ENCODE measurements at places on chromosomes 1 and 21.

DNA sequence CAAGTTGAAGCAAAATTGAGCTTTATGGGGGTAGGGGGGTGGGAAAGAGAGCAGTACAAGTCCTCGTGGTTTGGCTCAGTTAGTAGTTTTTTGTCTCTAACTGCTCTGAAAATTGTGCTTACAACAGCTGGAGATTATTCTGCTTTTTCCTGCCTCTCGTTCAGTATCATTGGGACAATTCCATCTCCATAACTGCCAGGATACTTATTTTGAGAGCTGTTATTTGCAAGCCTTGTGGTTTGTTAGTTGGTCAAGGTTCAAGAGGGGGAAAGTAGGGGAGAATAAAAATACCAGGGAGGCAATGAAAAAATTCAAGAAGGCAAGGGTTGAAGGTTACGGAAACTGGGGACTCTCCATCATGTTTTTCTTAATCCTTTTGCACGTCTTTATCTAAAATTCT is 811.8 kb upstream of the ADGRL2 start:
- DNase-seq: no peak

DNA sequence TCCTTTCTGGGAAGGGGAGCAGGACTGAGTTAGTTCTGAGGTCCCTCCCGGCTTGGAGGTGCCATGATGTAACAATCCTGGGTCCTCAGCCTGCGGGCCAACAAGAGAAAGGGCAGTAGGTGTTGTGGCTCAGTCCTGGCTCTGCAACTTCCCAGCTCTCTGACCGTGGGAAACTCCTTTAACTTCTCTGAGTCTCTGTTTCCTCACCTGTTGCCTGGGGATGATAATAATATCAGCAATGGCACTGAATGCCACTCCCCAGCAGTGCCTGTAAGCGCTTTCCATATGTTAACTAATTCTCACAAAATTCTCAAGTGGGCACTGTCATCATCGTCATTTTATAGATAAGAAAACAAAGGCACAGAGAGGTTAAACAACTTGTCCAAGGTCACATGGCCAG is 2.3 kb downstream of the PADI3 start:
- DNase-seq: no peak

DNA sequence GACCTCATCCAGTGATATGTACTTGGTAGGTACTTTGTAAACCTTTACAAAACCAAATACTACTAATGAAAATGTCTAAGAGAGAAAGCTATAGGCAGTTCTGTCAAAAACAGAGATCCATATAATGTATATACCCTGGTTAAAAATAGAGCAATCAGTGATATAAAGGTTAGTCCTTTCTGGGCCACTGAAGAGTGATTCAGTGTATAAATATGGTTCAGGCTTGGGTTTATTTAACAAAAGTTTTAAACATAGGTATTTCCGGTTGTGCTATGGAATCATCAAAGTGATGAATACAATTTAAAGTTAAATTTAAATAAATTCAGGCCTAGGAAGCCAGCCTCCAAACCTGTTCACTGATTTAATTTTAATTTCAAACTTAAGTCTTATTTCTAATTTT is 108.4 kb upstream of the DMRTA2 start:
- no peak for DNase-seq

DNA sequence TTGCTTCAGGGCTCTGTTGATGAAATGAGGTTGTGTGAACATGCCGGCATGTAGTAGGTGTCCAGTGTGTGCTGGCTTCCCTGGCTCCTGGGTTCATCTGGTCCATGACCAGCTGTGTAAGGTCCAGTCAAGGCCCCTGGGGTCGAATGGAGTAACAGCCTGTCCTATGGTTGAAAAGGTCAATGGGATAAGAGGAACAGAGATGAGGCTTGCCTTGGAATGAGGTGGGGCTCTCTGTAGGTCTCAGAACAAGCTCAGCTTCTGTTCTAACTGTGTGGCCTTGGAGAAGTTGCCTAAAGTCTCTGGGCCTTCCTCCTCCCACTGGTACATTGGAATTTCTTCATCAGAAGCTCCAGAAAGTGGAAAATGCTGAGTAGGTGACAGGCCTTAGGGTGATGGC is 26.6 kb downstream of the RPS6KA1 start:
- DNase-seq: no peak

GRCh38 chr1:10852018-10852417 is 55.6 kb upstream of the CASZ1 start:
- no peak for DNase-seq

- DNase-seq: no peak
Measured at GRCh38 chr1:112981426-112981825, 25.4 kb upstream of the SLC16A1 start.
